Activated CD4-positive, alpha-beta T cell treated with anti-CD3 and anti-CD28 coated beads, Interleukin-2, Interleukin-4, amounts not matched to agents 100 ng/mL and 50 ng/mL, durations not matched to agents 16 hours and 8 hours (primary cell): ENCODE measurements at places on chromosomes 2 and 18.

- DNase-seq: no peak
Measured at GRCh38 chr2:6872394-6872793, 5.2 kb upstream of the RSAD2 start.

DNA sequence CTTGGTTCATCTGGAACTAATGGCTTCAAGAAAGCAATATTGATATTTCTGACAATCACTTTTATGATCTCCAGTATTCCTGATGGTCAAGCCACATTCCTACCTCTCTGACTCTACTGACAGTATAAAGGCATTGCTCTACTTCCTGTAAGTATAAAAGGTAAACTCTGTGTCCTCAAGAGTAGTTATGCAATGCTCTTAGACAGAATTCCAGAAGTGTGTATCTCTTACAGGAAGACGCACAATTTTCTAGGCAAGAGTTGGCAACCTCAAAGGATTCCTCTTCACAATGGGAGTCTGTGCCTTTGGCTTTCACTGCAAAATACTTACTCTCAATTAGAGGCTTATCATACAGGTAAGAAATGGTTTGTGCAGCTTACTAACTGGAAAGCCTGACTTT is 100.1 kb downstream of the THADA start:
- no peak for DNase-seq

DNA sequence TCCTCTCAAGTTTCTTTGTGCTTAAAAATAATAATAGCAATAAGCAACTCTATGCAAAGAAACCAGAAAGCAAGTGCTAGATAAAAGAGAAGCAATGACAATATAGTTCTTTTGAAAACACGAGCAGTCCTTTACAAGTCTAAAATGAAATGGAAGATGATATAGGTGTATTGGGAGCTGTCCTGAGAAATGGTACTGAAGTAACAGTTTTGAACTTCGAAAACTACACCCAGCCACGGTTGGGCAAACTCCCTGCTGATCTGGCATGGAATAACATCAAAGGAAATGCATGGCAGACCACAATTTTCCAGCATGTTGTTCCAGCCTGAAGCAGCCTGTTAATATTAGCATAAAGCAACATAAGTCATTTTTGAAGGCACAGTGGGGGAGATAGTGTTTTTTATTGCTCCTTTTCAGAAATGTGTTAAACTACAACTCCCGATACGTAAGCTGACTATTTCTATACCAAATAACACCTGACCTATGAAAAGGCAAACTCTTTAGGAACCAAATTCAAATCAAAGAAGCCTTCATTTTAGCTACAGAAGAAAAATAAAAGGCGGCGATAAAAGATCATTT is 596.1 kb upstream of the KLHL29 start:
- DNase-seq: no peak

DNA sequence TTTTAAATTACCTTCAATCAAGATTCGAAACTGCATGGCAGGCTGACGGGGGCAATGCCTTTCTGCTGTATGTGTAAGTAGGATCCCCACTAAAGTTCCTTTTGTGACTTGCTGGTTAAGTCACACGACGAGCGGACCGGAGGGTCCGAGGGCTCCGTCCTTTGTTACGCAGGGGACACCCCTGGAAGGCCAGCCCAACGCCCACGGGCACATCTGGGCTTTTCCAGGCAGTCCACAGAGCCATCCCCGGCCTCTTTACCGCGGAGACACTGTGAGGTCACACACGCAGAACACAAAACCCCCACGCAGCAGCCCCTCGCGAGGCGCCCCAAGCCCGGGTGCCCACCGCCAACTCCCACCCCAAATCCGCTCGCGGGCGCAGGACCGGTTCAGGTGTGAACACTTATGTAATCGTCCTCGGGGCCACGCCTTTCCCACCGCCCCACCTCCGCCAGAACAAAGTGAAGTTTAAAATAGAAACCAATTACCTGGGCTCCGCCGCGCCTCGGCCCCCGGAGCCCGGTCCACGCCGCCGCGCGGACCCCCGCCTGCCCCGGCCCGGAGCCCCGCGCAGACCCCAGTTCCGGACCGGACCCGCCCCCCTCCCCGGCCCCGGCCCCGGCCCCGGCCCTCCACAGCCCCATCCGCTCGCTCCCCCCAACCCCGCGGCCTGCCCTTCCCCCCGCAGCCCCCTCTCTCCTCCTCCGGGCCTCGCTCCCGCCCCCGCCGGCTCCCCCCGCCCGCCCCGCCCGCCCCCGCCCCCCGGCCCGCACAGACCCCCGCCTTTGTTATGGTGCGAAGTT is 4.2 kb downstream of the ZNF516 start:
- no peak for DNase-seq

DNA sequence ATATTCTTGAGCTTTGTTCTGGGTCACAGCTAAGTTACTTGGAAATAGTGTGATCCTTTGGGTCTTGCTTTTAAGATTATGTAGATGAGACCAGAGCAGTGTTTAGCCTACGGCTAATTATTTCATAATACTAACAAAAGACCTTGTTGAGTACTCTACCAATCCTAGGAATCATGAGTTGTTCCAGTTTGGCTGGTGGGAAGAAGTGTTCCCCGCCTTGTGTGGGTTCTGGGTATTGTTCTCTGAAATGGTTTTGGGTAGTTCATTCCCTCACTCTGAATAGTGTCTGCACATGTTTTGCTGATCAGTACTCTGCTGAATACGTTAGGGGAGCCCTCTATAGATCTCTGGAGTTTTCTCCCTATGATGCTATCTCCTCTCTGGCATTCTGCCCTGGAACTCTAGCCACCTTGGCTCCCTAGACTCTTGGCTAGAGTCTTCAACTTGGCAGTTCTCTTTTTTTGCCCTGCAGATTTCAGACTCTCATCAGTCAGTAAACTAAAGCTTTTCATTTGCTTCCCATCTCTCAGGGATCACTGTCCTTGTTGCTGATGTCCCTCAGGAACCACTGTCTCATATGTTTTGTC is 48.4 kb downstream of the NEMP2 start:
- DNase-seq: no peak

GRCh38 chr2:44075541-44075940 is 79.8 kb upstream of the LRPPRC start:
- no peak for DNase-seq

DNA sequence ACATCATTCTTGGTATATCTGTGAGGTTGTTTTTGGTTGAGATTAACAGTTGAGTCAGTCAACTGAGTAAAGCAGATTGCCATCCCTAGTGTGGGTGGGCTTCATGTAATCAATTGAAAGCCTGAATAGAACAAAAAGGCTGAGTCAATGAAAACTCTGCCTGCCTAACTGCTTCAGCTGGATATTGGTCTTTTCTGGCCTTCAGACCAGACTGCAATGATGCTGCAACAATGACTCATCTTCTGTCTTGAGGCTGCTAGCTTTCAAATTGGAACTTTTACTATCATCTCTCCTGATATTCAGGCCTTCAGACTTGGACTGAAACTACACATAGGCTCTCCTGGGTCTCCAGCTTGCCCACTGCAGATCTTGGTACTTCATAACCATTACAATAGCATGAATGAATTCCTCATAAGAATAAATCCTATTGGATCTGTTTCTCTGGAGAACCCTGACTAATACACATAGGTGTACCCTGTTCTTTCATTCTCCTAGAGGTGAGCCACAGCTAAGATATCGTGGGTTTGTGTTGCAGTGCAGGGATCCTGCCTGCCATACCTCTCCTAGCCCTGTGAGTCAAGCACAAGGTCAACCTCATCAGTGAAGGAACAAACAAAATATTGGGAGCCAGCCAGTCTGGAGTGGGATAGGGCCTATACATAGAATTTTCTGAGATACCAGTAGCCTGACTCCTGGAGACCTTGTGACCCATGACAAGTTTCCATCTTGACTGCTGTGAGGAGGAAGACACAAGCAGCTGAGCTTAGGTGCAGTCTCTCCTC is 473.8 kb downstream of the DCC start:
- no peak for DNase-seq

GRCh38 chr18:45932708-45933107 is 34.4 kb downstream of the EPG5 start:
- DNase-seq: no peak

DNA sequence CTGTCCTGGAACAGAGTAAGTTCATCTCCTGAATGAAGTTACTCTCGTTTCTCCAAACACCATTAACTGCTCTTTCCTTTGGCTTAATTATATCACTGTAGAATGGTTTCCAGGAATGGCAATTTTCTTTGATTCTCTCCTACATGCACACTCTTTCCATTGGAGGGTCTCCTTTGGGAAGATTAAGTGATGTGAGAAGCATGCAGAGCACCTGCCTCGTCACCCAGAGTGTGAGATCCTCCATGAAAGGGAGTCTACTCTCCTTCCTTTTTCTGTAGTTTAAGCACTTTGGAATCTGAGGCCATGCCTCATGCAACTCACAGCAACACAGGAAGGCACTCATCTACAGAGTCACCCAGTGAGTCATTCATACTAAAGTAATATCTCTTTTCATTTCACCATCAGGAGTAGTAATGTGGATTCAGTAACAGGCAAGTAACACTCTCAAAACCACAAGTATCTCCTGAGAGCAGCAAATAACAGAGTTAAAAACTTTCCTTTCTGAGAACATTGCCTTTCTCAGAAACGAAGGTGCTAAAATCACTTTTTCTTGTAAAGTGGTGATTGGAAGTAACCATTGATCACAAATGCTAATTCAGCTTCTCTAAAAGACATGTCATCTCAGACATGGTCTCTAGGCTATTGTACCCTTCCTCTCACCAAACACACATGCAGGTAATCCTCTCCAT is 52.8 kb upstream of the IL1RL1 start:
- DNase-seq: peak; percentile 87

- no peak for DNase-seq
Measured at GRCh38 chr2:232894251-232894650, 24.2 kb downstream of the SNORC start.
